ENCODE measurements at places on chromosomes 11 and 22.

DNA sequence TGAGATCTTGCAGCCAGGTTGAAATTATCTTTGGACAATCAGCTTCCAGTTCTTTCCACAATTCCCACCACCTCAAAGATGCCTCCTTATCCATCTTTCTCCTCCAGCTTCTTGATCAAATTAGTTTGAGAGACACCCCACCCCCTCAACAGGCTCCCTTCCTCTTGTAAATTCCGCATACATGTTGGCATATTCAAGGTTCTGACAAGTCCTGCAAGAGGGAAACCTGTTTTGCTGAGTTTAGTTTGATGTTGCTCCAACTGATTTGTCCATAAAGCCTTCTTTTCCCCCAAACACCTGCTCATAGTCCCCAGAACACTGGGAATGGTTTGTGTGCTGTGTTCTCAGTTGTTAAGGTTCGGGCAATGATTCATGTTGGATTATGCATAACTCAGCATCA is 73.6 kb downstream of the MYO18B start:
- DNase-seq, result no peak

DNA sequence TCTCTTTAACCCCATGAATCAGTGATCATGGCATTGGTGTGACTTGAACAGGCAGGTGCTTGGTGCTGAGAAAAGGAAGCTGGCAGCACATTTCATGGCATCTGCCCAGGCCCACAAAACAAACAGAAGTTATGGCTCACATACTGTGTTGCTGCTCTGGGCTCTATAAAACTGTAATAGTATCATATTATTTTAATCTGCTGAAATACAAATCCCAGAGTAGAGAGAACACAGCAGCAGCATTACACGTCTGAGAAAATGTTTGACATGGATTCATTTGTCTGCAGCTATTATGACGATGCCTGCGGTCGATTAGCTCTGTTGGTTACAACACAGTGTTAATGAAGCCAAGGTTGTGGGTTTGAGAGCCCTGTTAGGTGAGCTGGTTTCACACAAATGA is 80.8 kb downstream of the ALX4 start:
- DNase-seq, result no peak

DNA sequence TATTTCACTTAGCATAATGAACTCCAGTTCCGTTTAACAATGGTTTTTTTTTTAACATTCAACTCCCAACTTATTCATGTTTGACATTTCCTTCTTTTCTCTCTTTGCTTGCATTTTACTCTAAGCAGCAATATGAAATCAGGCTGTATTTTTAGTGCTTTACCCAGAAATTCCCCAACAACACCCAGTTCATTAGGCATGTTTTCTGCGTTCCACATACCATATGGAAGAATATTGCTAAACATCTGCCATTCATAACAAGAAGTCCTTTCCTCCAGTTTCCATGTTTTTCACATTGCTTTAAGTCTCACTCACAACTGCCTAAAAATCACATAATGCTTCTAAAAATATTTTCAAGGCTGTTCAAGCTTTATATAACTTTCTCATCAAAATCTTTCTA is 45.8 kb downstream of the PLAAT5 start:
- DNase-seq, result no peak

DNA sequence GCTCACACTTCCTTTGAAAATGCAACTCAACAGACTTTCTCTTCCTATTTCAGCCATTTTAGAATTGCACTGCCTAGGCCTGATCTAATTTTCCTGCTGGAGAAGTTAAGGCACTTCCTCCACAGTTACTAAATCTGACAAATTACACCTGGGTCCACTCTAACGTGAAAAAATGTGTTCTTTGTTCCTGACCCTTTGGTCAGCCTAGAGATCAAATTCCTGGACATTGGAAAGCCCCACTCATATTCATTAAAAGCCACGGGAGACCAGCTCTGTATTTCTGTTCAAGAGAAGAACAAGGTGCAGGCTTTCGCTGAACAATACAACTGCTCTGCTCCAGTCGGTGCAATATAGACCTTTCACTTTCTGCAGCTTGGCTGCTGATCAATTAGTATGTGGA is 96.6 kb downstream of the MPPED2 start:
- no peak for DNase-seq

DNA sequence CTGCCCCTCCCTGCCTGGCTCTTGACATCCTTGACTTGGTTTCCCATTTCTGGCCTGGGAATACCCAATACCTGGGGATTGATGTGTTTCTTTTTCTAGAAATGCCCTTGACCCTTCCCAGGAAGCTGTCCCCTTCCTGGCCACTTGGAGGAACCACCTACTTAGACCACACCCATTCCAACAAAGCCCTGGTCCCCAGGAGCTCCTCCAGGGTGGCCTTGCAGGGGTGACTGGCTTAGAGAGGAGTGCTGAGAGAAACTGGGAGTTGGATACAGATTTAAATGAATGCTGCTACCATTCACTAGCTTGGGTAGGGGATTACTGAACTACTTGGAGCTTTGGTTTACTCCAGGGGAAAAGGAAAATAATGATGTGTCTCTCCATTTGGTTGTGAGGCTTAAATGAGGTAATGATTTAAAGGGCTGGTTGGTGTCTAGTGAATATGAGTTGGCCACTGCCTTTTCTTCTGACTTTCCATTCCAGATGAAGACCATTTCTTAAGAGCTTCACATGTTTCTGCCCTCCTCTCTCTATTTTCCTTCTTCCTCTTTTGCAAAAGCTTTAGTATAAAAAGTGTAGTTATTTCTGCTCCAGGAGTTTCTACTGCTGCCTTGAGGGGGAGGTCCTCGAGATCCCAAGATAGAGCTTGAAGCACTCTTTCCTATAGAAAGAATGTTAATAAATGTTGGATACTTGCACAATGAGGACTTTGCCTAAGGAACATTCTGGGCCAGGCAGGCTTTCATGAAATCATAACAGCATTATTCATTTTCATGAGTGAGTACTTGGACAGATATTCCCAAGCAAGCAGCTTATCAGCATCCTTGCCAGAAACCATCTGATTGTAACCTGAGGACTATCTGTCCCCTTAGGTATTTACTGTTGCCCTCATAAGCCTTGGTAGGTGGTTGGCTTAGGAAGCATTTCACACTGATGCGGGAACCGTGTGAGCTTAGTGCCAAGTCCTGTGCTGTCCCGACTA is 22.4 kb downstream of the PANX1 start:
- no peak for DNase-seq

Data from Caco-2 (cell line).